Mucosa of gallbladder (tissue), 1 donor: ENCODE measurements at places on chromosomes 6 and 20. TPM values are rescaled to one million over a fixed set of nuclear protein-coding genes. Genes with fewer than 3 reads are reported as not detected.

PAX1 gene
- not detected for total RNA-seq

ANKRD66 gene
- not detected for total RNA-seq

RBPJL gene
- 0.26 TPM for total RNA-seq

ZSWIM3 gene
- 4.7 TPM for total RNA-seq

ATXN1 gene
- 71.0 TPM for total RNA-seq

MTFR2 gene
- total RNA-seq = 0.58 TPM

ARHGAP40 gene
- not detected for total RNA-seq

LTB gene
- 4.9 TPM for total RNA-seq

KCNG1 gene
- 9.9 TPM for total RNA-seq
